ENCODE measurements at places on chromosomes 16 and 17.

GRCh38 chr17:29560316-29560715 is 6.5 kb downstream of the ABHD15 start:
- no peak for DNase-seq

DNA sequence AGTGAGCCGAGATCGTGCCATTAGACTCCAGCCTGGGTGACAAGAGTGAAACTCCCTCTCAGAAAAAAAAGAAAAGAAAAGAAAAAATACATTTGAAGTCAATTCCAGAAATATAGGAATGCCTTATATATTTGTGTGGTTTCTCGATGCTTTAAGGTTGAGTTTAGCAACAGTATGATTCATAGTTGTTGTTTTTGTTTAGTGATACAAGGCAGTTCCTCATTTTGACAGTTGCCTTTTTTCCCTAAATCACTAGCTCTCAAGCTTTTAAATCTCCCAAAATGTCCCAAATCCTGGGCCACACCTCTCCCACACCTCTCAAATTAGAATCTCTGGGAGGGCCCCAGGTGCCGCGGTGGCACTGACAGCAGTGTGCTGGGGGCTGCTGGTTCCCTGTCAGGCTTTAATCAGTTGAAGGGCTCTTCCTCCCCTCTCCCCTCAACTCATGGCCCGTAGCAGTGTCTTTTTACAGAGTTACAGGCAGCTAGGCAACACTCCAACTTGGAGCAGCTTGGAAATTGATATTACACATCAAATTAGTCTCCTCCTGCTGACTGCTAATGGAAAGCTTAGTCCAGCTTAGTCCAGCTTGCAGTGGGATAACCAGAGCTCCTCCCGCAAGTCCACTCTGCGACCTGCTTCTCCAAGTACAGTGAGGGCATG is 58.4 kb downstream of the EPN2 start:
- DNase-seq = no peak

GRCh38 chr16:65038100-65038499 is 83.8 kb downstream of the CDH11 start:
- DNase-seq = no peak

DNA sequence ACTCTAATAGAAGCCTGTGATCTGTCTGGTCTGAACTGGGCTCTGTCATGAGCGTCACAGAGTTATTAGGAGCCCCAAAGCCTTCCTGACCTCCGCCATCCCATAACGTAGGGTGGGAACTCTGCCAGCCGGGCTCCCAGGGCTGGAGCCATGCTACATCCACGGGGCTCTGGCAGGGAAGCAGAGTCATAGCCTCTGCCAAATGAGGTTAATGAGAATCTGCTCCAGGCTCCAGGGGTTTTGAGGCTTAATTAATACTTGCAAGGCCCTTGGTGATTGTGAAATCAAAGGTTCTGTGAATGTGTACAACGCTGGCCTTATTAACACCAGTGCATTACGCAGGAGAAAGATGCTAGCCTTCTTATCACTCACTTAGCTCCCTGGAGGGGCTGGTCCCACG is 42.4 kb upstream of the ZFP90 start:
- no peak for DNase-seq

DNA sequence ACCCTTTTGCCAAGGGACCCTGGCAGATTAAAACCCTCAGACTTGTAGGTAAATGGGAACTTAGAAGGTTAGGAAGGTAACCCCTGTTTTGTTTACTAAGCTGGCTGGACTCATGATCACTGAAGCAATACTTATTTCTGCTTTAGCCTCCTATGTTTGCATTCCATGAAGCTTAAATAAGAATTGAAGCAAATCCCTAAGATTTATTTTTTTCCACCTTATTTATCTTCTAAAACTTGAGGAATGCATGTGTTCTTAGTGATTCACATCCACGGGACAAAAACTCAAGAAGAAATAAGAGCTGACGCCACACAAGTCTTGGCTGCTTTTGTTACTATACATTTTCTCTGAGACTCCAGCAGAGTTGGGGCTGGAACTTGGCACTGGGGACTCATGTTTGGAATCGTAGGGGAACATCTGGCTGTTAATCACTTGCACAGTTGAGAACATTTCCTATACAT is 35.5 kb downstream of the CLUAP1 start:
- DNase-seq = peak; percentile 82

DNA sequence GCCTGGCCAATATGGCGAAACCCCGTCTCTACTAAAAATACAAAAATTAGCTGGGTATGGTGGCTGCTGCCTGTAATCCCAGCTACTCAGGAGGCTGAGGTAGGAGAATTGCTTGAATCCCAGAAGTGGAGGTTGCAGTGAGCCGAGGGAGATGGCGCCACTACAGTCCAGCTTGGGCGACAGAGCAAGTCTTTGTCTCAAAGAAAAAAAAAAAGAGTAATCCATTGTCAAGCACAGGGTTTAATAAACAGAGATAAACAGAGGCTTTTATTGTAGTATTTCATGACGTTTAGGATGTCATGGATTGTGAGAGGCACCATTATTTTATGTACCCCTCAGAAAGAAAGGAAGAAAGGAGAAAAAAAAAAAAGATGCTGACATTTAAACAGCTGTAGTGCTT is 75.2 kb upstream of the RNU2-1 start:
- no peak for DNase-seq

GRCh38 chr17:46862949-46863348 is 11.6 kb downstream of the WNT9B start:
- DNase-seq = no peak

DNA sequence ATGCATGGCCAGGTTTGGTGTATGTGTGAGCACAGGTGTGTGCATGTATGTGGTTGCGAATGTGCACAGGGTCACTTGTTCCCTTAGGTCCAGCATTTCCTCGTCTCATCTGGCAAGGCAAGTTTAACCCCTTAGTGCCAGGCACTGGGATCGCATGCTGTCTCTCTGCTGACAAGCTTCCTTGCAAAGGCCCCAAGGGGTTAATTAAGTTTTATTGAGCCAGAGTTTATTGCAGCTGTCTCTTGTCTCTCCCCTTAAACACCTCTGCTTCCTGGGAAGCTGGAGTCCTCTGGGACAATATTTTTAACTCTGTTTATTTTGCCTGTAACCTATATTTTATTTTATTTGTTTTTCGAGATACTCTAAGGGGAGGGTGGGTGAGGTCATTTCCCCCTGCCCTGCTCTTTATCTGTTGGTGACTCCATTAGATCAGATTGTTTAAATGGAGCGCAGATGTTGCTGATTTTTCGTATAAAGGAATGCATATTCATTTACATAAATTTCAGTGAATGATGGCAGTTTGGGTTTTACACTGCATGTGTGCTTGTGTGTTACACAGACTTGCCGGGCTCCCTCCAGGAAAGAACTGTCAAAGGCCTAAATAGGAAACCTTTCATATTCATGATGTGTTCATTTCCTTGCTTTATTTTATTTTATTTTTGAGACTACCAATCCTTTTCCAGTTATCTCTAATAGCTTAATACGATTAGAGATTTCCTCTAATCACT is 99.7 kb downstream of the CBLN1 start:
- no peak for DNase-seq

DNA sequence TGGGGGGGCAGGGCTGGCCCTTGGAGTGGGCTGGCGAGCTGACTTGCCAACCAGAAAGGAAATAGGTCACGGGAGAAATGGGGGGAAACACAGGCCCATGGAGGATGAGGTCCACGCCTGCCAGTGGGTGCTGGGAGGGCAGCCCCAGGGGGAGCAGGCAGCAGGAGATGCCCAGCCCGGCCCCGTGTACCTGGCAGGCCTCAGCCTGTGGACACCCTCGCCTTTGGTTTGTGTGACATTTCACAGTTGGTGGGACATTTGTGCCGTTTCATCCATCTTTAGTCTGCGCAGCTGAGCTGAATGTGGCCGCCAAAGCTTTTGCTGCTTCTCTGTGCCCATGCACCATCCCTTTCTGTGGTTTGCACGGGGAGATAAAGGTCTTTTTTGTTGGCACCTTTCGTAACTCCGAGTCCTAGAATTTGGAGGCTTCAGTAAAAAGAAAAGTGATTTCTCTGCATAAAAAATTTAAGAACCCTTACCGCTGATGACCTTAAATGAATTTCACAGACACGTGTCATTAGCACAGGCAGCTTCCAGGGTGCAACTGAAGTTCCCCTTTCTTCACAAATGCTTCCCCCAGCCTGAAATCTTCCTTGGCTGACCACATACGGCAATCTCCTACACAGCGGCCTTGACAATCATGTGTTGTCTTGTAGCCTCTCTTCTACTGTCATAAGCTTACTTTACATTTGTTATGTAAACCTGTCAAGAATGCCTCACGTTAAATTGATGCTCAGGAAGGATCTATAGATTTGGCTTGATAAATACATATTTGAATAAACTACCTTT is 193.6 kb downstream of the RPTOR start:
- DNase-seq = no peak

- DNase-seq = no peak
These were observed 129.1 kb downstream of the CLEC16A start for GRCh38 chr16:11073407-11073999.

DNA sequence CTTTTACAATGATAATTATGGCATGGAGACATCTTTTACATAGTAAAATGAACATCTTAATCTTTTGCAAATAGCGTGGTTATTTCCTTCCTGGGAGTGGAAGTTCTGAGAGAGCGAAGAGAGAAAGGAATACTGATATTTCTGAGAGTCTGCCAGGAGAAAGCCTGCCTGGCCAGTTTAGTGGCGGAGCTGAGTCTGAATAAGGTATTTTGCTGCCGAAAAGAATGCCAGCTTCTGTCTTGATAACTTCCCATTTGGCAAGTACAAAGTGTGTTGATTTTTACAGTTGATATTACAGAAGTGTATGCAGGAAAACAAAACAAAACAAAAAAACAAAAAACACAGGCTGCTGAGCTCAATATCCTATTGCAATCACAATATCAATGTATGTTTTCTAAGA is 55.9 kb downstream of the KCNJ2 start:
- DNase-seq = no peak

DNA sequence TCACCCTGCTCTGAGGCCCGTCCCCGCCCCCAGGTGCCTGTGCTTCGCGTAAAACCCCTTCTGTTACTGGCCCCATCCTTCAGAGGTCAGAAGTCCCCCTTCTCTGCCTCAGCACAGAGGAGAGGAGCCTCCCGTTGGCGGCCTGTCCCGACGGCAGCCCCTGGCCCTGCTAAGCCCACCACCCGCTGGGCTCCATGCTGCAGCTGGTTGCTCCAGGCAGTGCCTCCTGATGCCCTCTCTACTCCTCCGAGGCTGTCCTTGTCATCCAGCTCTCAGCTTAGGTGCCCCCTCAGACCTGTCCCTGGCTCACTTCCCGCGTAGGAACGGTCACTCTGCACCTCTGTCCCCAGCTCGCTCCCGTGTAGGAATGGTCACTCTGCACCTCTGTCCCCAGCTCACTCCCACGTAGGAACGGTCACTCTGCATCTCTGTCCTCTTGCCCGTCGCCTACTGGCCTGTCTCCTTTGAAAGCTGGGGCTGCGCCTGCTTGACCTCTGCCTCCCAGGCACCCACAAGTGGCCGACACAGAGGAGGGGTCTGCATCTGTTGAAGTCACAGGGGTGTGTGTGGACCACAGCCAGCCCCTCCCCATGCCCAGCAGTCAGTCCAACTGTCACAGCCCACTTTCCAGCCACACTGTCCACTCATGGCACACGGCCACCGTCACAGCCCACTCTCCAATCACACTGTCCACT is 31.7 kb upstream of the ZC3H18 start:
- DNase-seq = no peak

- no peak for DNase-seq
These were observed 119.7 kb downstream of the SNX29 start for GRCh38 chr16:12096157-12096777.

DNA sequence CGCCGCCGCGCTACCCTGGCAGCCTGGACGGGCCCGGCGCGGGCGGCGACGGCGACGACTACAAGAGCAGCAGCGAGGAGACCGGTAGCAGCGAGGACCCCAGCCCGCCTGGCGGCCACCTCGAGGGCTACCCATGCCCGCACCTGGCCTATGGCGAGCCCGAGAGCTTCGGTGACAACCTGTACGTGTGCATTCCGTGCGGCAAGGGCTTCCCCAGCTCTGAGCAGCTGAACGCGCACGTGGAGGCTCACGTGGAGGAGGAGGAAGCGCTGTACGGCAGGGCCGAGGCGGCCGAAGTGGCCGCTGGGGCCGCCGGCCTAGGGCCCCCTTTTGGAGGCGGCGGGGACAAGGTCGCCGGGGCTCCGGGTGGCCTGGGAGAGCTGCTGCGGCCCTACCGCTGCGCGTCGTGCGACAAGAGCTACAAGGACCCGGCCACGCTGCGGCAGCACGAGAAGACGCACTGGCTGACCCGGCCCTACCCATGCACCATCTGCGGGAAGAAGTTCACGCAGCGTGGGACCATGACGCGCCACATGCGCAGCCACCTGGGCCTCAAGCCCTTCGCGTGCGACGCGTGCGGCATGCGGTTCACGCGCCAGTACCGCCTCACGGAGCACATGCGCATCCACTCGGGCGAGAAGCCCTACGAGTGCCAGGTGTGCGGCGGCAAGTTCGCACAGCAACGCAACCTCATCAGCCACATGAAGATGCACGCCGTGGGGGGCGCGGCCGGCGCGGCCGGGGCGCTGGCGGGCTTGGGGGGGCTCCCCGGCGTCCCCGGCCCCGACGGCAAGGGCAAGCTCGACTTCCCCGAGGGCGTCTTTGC is 3.1 kb downstream of the HIC1 start:
- DNase-seq = no peak

- DNase-seq = peak; percentile 27
These were observed 45.4 kb downstream of the CLEC19A start for GRCh38 chr16:19330841-19331397.

GRCh38 chr17:50590946-50591737 is 30.6 kb downstream of the CACNA1G start:
- DNase-seq = no peak

DNA sequence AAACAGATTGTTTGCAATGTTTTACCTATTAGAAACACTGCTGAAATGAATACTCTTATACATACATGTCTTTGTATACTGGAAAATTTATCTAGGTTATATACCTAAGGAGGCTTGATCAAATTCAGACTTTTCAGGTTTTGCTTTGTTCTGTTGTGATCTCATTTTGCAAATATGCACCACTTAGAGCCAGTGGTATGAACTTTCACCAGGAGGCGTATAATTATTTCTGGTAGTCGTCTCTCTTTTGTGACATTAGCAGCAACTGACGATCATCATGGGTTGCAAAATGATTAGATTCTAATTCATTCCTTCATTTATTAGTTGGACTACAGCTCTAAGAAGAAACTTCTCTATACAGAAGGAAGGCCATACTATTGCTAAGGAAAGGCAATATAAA is 26.9 kb downstream of the AP1G1 start:
- no peak for DNase-seq

GRCh38 chr17:76179496-76180467 is 38.7 kb upstream of the FOXJ1 start:
- DNase-seq = peak; percentile 36

DNA sequence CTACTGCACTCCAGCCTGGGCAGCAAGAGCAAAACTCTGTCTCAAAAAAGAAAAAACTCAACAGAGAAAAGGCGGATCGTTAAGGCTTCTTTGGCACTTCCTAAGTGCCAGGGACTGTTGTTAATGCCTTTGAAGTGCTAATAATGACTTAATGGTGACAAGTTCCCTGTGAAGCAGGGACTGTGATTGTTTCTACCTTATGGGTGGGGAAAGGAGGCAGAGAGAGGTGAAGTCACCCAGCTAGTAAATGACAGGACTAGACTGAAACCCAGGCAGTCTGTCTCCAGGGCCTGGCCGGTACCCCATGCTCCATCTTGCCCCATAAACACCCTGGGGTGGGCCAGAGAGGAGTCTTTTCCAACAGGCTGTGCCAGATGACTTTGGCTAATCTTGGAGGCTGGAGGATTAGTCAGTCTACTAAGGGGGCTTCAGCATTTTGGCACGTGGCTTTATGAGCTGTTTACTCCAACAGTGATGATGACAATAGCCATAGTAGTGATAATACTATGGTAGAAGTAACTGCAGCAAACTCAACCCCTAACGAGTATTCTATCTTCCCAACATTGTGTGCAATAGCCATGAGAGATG is 26.9 kb downstream of the ABCC1 start:
- no peak for DNase-seq
